ENCODE measurements at places on chromosomes 1 and 21.

- DNase-seq: no peak
These were observed 17.7 kb downstream of the CMPK1 start for GRCh38 chr1:47351305-47351704.

- DNase-seq: no peak
These were observed at the start of gene HLX for GRCh38 chr1:220879076-220879508. Gene HLX, plus strand, starts transcription at chr1:220879443. Its CDS starts 415 bp downstream, at chr1:220879858.

GRCh38 chr1:45585110-45585426 lies 1.2 kb downstream of the NASP start:
- DNase-seq: no peak

DNA sequence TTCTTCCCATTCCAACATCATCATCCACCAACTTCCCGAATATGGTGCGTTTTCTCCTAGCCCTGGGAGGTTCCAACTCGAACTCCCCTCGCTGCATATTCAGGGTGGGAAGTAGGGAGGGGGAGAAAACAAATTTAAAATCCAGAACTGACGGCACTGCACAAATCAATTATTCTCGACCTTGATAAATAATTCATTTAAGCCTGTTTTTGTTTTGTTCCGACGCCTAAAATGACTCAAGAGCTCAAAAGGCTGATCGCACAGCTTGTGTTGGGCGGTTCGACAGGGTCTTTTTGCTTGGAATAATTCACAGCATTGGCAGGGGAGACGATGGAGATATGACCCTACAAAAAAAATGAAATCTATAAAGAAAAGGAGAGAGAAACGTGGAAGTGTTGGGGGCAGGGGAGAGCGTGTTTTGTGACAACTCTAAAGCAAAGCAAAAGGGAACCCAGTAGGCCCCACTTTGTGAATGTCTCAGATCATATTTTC lies 3.1 kb upstream of the BARHL2 start:
- no peak for DNase-seq

DNA sequence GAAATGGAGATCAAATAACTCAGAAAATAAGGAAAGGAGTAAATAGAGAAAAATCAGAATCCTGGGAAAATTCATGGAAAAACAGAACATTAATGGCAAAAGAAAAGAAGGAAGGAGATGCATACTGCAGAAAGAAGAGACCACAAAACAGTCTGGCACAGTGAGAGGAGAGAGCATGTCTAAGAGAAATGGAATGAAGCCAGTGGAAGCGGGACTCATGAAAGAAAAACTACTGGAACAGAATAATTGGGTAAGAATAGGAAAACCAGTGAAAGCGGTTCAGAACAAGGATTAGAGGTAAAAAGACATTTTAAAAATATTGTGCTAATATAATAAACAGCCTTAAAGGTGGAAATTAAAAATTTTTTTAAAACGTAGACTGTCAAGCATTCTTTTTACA lies 93.6 kb upstream of the GREM2 start:
- DNase-seq: no peak
